ENCODE measurements at places on chromosomes 12 and 14. TPM values are rescaled to one million over a fixed set of nuclear protein-coding genes. Genes with fewer than 3 reads are reported as not detected.

DNA sequence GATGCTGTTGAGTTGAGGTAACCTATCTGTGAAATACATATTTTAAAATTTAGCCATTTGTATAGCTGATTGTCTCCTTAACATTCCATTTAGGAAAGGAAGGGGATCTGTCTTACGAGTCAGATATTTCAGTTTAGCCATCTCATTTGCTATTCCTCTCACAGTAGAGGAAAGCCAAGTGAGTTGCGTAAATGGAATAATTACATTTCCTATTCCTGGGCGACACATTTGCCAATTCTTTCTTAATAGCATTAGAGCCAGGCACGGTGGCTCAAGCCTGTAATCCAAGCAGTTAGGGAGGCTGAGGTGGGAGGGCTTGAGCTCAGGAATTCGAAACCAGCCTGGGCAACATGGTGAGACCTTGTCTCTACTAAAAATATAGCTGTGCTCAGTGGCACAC lies 116.3 kb downstream of the TMX1 start:
- peak; percentile 22 for DNase-seq

GRCh38 chr12:47302111-47302671 lies 222.4 kb upstream of the AMIGO2 start:
- no peak for DNase-seq

DNA sequence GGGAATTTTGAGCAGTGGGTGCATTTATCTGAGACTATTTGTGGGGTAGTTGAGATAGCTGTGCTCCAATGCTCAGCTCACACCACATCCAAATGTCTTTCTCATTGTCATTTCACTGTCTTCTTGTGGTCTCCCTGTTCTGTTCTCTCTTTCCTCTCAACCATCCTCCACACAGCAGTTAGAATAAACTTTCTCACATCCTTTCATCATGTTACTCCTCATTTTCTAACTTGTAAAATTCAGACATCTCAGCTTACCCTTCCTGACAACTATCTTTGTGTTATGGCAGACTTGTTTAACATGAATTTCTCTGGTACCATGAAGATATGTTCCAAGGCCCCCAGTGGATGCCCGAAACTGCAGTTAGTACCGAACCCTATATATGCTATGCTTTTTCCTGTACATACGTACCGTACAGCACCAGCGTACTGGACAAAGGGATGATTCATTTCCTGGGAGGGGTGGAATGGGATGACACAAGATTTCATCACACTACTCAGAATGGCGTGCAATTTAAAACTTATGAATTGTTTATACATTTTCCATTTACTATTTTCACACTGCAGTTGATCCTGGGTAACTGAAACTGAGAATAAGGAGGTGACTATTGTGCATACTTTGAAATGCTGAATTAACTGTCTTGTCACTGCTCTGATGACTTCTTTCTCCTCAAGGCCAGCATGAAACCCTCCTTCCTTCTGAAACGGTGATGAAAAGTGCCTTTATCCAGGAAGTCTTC lies 177.1 kb upstream of the SLC38A2 start:
- DNase-seq: peak; percentile 23

- no peak for DNase-seq
Observed at GRCh38 chr12:50924131-50924438, 28.3 kb upstream of the HIGD1C start.

DNA sequence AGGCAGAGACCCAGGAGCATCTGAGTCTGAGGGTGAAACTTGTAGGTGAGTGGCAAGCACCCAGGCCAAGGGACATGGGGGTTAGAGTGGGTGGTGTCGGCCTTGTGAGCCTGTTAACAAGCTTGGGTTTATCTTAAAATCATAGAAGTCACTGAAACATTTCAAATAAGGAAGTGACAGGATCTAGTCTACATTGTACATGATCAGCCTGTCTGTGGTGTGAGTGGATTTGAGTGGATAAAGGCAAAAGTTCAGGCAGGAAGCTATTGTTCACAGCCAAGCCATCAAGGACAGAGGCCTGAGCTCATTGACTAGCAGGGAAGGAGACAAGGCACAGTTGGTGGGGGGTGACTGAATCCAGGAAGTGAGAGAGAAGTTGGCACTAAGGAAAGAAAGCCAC lies 59.3 kb upstream of the FKBP4 start:
- no peak for DNase-seq

DNA sequence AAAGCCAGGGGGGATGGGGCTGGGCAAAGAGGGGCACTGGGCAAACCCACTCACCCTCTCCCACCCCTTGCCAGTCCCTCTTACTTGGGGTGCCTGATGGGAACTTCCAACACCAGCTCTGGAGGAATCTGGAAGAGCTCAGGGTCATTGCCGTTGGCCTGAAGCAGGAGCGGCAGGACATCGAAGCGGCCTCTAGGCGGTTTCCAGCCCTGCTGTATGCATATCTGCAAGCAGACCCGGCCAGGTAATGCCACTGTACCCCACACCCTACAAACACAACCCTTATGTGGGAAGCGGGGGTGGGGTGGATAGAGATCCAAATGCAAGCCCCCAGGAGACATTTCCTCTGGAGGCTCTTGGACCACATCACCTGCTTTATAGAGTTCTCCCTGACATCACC lies 83.6 kb downstream of the NOS1 start:
- no peak for DNase-seq

CRADD gene
- total RNA-seq: 51.9 TPM

C12orf50 gene
- total RNA-seq: not detected

ALG10 gene
- 3.9 TPM for total RNA-seq

SARNP gene
- total RNA-seq: 142 TPM

- no peak for DNase-seq
Observed at GRCh38 chr12:12384571-12385340, 27.9 kb downstream of the BORCS5 start.

MRPL51 gene
- total RNA-seq: 315 TPM

ACOT6 gene
- total RNA-seq: not detected

DNA sequence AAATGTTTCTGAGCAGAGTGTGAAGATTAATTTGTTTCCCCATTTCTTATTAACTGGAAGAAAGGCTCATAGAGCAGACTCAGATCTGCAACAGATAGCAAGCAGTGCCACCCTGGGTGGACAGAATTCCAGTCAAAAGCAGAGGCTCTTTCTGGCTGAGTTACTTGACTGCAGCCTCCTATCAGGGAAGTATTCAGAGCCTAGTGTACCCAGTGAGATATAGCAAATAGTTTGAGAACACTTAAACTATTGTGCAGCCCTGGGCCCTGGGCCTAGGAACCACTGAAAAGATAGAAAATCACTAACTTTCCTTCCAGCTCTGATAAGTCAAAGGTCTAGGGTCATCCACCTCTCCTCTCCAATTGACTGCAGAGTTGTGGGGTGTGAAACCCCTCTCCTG lies 11.2 kb upstream of the AQP2 start:
- no peak for DNase-seq

GRCh38 chr14:93946541-93947090 lies 19.5 kb downstream of the FAM181A start:
- DNase-seq: no peak

GRCh38 chr12:120241561-120242274 lies 23.8 kb downstream of the PXN start:
- DNase-seq: no peak

DNA sequence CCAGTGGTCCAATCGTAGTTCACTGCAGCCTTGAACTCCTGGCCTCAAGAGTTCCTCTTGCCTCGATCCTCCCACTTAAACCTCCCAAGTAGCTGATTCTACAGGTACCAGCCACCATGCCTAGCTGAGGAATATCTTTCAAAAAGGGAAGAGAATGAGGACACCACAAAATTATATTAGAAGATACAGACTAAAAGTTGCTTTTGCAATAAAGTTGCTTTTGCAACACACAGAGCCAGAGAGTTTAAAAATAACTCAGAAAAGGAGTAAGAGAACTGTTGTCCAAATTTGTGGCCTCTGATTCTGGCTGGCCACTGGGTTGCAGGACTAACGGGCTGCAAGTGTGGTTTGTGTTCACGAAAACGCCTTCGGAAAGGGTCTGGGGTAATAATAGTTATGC lies 19.8 kb downstream of the TMEM253 start:
- DNase-seq: no peak

DNA sequence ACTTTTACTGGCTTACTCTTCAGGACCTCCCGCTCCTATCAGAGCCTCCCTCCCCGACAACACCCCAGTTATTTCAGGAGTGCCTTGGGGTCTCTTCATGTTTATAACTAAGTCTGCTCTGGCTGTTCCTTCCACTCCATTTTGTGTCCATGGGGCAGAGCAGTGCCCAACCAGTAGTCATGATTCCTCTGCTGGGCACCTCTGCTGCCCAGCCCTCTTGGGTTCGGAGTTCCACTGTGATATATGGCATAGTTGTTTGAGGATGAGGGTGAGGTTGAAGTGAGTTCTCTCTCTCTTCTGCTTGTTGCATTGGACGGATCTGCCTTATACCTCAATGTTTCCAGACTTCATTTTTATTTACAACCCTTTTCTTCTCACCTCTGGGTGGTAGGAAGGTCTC lies 17.4 kb downstream of the NR1H4 start:
- no peak for DNase-seq

GRCh38 chr12:26717757-26718156 lies 115.2 kb downstream of the ITPR2 start:
- DNase-seq: no peak

- no peak for DNase-seq
Observed at GRCh38 chr12:38507839-38508238, 191.3 kb downstream of the ALG10B start.

TAS2R20 gene
- total RNA-seq: not detected

GLS2 gene
- 1.5 TPM for total RNA-seq

DNA sequence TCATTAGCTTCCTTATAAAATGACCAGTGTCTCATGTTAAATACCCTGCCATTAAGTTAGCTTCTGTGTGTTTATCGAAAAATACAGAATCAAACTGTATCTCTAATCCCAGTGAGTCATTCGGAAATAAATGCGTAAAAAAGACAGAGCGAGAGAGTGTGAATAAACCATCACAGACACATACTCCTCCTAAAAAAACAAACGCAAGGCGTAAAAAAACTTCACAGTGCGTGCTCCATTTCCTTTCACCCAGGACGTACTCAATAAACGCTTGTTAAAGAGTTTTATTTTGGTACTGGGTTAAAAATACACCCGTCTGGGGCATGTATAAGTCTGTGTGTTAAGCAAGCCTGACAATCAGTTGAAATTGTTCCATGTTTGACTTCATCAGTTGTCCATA lies 58.8 kb upstream of the ISM2 start:
- no peak for DNase-seq

- DNase-seq: no peak
Observed at GRCh38 chr12:100138048-100138802, 4.4 kb downstream of the BLTP3B start.

C12orf54 gene
- total RNA-seq: not detected

All from MG63 (cell line).